NCI-H2029 treated with DMSO at 0.1 percent for 48 hours (cell line): ENCODE measurements at places on chromosomes 5 and 9.
A peak's percentile ranks its signal among the peaks of the same experiment; 100 is the strongest.

DNA sequence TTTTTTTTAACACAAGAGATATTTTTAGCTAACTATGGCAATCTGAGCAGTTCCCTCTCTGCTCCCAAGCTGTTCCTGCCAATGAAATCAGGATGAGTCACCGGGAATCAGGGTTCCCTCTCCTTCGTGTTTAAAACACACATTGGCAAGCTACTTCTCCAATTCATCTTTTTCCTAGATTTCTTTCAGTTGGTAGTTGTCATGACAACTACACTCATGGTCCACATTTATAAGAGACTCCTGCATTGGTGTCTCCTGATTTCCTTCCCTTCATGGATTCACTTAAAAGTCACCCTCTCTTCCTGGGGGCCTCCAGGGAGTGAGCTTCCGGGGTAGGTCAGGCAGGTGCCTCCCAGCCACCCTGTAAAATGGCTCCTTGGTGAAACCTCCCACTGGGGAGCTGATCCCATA is 72.3 kb upstream of the NIPAL4 start:
- DNase-seq, result no peak

GRCh38 chr5:79235634-79236361 is at the start of gene JMY:
Gene JMY (plus strand): TSS chr5:79236131. CDS start chr5:79236651, 520 bp downstream.
- peak; percentile 58 for DNase-seq

DNA sequence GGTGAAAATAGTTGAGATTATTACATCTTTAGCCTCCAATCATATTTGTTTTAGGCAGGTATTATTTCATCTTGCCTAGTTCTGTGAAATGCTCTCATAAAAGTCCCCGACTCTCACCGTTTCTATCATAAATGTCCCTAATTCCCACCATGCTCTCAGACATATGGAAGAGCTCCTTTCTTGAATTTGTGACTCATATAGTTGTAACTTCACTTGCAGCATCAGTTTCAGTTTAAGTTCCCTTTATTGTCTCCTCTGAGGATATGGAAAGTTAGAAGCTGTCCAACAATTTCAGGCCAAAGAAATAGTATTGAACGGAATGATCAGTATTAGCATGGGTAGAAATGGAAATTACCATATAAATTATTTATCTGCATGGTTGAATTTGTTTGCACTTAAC is 187.5 kb upstream of the NR4A3 start:
- no peak for DNase-seq

- no peak for DNase-seq
Measured at GRCh38 chr9:120592210-120592609, 12.2 kb upstream of the CDK5RAP2 start.

DNA sequence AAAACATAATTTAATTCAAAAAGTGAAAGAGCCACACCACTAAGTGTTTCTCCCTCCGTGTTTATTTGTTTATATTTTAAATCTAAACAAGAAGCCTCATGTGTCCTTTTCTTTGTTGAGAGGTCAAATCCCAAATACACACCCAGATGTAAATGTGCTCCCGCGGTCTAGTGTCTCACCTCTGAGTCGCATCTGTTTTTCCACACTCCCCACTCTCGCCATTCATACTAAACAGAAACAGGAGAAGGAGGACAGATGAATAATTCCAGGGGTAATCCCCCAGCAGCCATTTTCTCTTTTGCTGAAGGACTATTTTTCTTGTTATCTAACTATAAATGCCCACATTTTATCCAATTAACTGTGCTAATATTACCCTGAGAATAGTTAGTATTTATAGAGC is 361.6 kb upstream of the RIOK2 start:
- DNase-seq, result no peak

DNA sequence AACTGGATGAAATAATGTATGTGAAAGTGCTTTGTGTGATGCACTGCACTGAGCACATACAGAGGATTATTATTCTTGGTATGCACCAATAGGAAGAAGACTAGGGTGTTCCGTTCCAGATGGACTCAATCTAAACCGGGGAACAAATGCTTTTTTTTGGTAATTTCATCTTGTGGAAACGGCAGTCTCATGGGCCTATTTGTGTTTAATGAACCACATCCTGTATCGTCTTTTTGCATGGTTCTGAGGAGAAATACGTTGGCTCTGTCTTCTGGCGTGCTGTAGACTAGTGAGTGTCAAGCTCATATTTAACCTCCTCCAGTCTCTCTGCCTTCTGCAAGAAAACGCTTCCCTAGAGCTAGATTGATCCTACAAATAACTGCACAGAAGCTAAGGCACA is 30.0 kb downstream of the TRIM32 start:
- DNase-seq, result no peak

GRCh38 chr9:136686534-136686793 is 793 bp downstream of the AGPAT2 start:
- no peak for DNase-seq

DNA sequence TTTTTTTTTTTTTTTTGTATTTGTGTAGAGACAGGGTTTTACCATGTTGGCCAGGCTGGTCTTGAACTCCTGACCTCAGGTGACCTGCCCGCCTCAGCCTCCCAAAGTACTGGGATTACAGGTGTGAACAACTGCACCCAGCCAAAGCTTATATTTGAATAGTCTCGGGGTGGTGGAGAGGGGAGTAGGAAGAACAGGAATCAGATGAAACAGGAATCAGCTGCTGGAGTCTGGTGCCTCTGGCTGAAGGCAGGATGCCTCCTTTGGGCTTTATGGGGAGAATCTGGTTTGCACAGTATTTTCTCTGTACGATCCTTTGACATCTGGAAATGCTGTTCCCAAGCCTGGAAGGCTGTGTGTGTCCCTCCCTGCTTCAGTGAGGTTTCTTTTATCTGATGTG is 10.9 kb downstream of the C5orf52 start:
- no peak for DNase-seq

GRCh38 chr9:130626249-130626996 is 38.0 kb upstream of the PRDM12 start:
- DNase-seq, result no peak

DNA sequence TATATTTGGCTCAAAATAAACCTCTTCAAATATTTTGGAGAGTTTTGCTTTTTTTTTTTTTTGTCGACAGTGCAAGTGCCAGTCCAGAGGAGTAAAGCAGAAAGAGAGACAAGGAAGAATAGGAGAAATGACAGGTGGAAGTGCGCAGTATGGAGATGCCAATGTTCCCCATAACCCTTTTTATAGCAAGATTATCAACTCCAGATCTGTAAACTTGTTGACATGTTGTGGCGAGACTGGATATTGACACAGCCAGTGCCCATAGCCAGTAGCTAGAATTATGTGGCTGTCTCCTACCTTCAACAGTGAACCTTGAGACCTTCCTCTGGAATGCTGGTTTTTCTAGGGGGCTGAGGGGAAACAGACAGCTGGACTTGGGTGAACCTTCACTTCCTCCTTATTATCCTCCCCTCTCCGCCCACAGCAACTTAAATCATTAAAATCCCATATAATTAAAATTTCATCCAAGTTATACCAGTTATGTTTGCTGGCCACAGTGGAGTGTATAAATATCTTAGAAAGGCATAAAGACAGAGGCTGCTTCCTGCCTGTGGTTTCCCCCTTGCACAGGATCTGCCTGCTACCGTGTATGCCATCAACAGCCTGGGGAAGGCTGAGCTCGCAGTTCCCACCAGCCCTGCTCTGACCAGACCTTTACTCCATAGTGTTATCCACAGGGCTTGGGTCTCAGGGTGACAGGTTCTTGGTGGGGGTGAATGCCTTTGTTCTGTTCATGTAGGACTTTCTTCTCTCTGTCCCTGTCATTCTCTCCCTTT is 112.3 kb upstream of the ANKH start:
- DNase-seq, result no peak

GRCh38 chr5:148963664-148964063 is 99.2 kb downstream of the SH3TC2 start:
- no peak for DNase-seq

GRCh38 chr5:22709743-22710142 is 143.4 kb downstream of the CDH12 start:
- no peak for DNase-seq

DNA sequence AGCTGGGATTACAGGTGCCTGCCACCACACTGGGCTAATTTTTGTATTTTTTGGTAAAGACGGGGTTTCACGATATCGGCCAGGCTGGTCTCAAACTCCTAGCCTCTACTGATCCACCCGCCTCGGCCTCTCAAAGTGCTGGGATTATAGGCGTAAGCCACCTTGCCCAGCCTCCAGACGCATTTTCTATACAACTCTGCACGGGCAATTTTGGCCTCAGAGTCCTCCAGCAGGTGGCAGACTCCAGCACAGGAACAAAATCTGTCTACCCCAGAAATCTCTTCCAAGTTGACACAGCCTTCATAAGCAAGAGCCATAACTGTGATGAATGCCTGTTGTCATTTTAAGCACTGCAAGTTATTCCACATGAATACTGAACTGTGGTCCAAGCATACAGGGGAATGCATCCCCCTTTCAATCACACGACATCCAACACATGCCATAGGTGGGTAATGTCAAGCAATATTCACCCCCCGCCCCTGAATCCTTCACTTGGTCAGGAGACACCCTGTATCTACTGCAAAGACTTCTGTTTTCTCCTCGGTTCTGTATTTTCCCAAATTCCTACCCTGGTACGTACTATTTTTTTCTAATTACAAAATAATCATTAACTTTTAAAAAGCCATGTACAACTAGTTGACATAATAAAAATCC is 50.8 kb downstream of the ALDH7A1 start:
- no peak for DNase-seq

GRCh38 chr5:130992095-130992494 is 173.0 kb downstream of the HINT1 start:
- DNase-seq, result no peak

- no peak for DNase-seq
Measured at GRCh38 chr5:179776411-179776938, 17.3 kb upstream of the LTC4S start.

DNA sequence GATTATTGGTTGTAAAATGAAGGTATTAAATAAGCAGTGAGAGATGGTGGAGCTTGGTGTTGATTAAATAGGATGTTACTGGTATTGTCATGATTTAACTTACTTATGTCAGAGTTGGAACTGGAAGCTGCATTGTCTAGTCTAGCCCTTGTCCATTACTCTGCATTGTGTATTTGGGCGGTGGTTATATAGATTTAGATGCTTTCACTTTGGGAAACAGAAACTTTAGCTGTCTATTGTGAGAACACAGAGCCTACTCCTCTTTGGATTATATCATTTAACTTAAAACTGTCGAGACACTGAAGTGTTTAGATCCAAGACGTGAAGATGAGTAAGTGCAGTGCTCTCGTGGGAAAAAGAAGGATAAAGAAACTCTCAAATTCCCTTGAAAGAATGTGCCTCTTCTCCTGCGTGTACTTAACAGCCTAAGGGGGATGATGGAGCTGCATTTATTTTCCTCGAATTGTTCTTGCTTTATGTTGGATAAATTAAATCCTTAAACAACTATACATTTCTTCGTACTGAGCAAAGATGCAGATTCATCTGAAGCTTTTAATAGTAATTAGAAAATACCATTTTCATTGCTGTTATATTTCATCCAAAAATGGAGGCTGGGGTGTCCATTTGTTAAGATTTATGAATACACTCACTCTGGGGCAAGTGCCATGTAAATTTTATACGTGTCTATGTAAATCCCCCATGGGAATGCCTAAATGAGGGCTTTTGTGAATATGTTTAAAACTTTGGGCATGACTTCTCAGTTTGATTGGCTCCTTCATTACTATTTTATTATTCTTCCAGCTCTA is 21.6 kb downstream of the FBXL7 start:
- DNase-seq, result no peak

GRCh38 chr9:64066736-64067368 is 1218.2 kb downstream of the FOXD4L5 start:
- no peak for DNase-seq

DNA sequence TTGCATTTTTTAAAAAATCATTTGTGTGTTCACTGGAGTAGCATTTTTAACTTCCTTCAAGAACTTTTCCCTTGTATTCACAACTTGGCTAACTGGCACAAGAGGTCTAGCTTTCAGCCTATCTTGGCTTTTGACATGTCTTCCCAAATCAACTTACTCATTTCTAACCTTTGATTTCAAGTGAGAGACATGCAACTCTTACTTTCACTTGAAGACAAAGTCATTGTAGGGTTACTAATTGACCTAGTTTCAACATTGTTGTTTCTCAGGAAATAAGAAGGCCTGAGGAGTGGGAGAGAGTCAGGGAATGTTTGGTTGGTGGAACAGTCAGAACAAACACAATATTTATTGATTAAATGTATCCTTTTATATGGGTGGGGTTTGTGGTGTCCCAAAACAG is 95.0 kb upstream of the C9orf72 start:
- no peak for DNase-seq

DNA sequence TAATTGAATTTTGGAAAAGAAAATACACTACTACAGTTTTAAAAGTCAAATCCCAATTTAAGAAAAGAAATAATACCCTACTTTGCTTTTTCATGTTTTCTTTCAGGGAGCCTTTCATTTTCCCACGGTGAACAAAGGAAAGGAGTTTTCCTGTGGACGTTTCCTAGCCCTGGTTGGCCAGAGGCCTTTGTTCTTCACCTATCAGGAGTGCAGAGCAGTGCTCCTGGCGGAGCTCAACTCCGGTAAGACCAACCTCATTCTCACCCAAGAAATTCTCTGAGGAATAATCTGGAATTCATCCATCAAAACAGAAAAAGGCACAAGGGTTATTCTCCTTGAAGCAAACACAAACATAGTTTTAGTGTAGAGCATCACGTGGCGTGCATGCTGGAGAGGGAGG is 248.9 kb downstream of the ADGRV1 start:
- DNase-seq, result no peak
